ENCODE measurements at places on chromosomes 4 and X. TPM values are rescaled to one million over a fixed set of nuclear protein-coding genes. Genes with fewer than 3 reads are reported as not detected.

The CDKN2AIP gene
- 28.5 TPM for total RNA-seq

The SORCS2 gene
- total RNA-seq: 4.1 TPM

The COX18 gene
- total RNA-seq: 40.4 TPM

The MTCP1 gene
- 3.6 TPM for total RNA-seq

Data from occipital lobe (tissue), 3 donors.